GM12878 (cell line): ENCODE measurements at places on chromosomes 5 and 9. TPM values are rescaled to one million over a fixed set of nuclear protein-coding genes. Genes with fewer than 3 reads are reported as not detected.

The IFNA5 gene
- not detected in 2 replicates for total RNA-seq

- no peaks in the 10 kb centered on the region for H3K27me3 ChIP-seq
- no peak overlapping the region for H3K4me3 ChIP-seq
- H3K4me1 ChIP-seq: no peaks in the 10 kb centered on the region
- no peaks in the 10 kb centered on the region for H3K36me3 ChIP-seq
- DNase-seq: no peak
Observed at GRCh38 chr5:71899865-71900342, 180.8 kb downstream of the CARTPT start.

DNA sequence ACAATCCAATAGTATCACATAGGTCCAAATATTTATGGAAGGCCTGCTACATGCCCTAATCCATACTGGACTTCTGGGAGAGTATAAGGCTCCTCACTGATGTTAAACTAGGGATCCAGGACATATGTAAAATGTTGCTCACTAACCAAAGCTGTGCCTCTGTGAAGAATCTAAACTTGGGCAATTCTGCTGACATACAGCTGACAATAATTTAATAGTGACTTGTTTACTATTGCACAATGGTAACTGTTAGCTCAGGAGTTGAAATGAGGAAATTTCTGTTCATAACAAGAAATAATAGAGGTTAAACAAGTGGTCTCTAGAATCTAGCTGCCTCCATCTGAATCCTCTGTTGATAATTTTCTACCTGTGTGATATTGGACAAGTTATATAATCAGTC lies 14.9 kb upstream of the CTXN3 start:
- H3K4me1 ChIP-seq: no peaks in the 10 kb centered on the region
- no peak overlapping the region for H3K27ac ChIP-seq
- H3K36me3 ChIP-seq: no peaks in the 10 kb centered on the region
- DNase-seq: no peak
- no peak overlapping the region for H3K4me3 ChIP-seq

- peaks cover 16% of the 10 kb centered on the region for H3K4me1 ChIP-seq
- H3K4me3 ChIP-seq: no peak overlapping the region
- no peaks in the 10 kb centered on the region for H3K36me3 ChIP-seq
- H3K27me3 ChIP-seq: peaks cover 9% of the 10 kb centered on the region
- no peak overlapping the region for H3K27ac ChIP-seq
- DNase-seq: no peak
Observed at GRCh38 chr9:124500796-124501611, 6.2 kb downstream of the NR5A1 start.

GRCh38 chr5:168792678-168793077 lies 213.5 kb upstream of the PANK3 start:
- no peak for DNase-seq
- H3K4me1 ChIP-seq: no peaks in the 10 kb centered on the region
- H3K27me3 ChIP-seq: no peaks in the 10 kb centered on the region; the same call in 1 of the 2 replicates
- H3K27ac ChIP-seq: no peak overlapping the region

DNA sequence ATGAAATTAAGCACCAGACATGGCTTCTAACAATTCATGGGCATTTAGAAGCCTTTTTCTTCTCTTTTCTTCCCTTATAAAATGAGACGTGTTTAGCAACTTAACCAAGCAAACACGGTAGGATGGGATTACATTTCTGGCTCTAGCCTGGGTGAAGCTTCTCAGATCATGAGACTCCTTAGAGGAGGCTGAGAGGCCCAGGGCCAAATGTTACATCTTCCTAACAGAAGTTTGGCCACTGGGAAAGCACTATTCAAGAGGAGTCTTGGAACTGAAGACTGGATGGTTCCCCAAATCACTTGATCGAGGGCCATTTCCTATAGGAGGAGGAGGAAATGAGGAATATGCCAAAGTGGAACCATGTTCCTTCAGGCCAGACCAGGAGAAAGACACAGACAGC lies 1.9 kb downstream of the GABRP start:
- no peak overlapping the region for H3K4me3 ChIP-seq
- DNase-seq: no peak
- H3K27me3 ChIP-seq: peaks cover 2% of the 10 kb centered on the region
- no peaks in the 10 kb centered on the region for H3K4me1 ChIP-seq

The ARL15 gene
- 6.6 and 7.3 TPM in 2 replicates for total RNA-seq

- H3K27me3 ChIP-seq: no peaks in the 10 kb centered on the region
- H3K4me3 ChIP-seq: no peak overlapping the region
- DNase-seq: no peak
Observed at GRCh38 chr5:87853541-87853940, 415.1 kb downstream of the TMEM161B start.

DNA sequence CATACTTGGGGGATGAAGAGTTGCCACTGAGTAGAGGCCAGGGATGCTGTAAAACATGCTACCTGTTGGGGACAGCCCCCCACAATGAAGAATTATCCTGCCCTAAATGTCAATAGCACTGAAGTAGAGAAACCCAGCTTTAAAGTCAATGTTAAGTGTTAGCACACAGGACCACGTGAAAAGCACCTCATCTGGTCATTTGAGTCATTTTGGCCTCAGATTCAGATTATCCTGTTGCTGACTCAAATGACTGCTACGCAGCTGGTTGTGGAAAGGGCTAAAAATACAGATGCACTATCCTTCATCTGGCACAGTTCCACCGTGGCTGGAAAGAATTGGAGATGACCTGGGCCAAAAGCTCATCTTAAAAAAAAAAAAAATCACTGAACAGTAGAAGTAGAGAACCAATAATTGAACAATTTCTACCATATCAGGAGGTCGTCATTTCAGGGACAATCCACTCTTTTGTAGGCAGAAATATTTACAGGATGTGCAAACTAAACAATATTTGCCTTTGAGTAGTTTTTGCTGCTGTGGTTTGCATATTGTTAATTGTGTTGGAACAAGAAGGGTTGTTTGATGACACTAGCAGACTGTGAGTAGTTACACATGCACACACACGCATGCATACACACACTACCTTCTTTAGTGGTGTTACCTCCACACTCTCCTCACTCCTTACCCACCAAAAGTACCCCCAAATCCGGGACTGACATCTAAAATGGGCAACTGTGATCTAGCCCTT lies 195.3 kb upstream of the KLF9 start:
- H3K27ac ChIP-seq: no peak overlapping the region
- H3K27me3 ChIP-seq: no peaks in the 10 kb centered on the region
- H3K4me3 ChIP-seq: no peak overlapping the region
- no peaks in the 10 kb centered on the region for H3K4me1 ChIP-seq
- DNase-seq: no peak

The KCNV2 gene
- 0.11 TPM in 1 of 2 replicates, not detected in the other for total RNA-seq

- H3K4me3 ChIP-seq: no peak overlapping the region
- H3K27ac ChIP-seq: no peak overlapping the region
- peak; percentile 5 for DNase-seq
- no peaks in the 10 kb centered on the region for H3K36me3 ChIP-seq
Observed at GRCh38 chr9:14207352-14207995, 106.5 kb downstream of the NFIB start.

- H3K36me3 ChIP-seq: no peaks in the 10 kb centered on the region
- H3K27ac ChIP-seq: no peak overlapping the region
- no peak overlapping the region for H3K4me3 ChIP-seq
- no peaks in the 10 kb centered on the region for H3K4me1 ChIP-seq
- H3K27me3 ChIP-seq: no peaks in the 10 kb centered on the region
Observed at GRCh38 chr9:27534131-27534530, 4.5 kb upstream of the MOB3B start.

The GKAP1 gene
- 2.0 and 2.3 TPM in 2 replicates for total RNA-seq

The CCNO gene
- total RNA-seq: not detected in 2 replicates

The AIF1L gene
- total RNA-seq: 0.15 TPM in 1 of 2 replicates, not detected in the other

GRCh38 chr9:33458444-33458843 lies 11.1 kb upstream of the AQP3 start:
- H3K27ac ChIP-seq: no peak overlapping the region
- H3K4me1 ChIP-seq: peaks cover 34% of the 10 kb centered on the region
- peaks cover 12% of the 10 kb centered on the region for H3K36me3 ChIP-seq
- DNase-seq: peak; percentile 32
- no peaks in the 10 kb centered on the region for H3K27me3 ChIP-seq

DNA sequence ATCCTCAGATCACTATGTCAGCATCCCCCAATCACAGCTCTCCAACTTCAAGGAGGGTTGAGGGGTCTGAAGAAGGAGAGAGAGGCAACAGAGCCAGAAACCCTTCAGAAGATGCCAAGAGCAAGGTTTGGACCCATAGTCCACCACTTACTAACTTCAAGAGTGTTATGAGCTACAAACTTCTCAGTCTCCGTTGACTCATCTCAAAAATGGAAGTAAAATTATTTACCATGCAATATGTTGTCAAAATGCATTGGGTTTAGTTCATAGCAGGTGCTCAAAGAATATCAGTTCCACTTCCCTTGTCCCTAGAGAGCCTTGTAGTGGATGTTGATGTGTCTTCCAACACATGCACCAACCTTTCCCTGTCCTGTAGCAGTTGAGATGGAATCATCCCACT lies 116.0 kb downstream of the KCNIP1 start:
- no peaks in the 10 kb centered on the region for H3K36me3 ChIP-seq
- peaks cover 2% of the 10 kb centered on the region for H3K27me3 ChIP-seq
- no peak overlapping the region for H3K4me3 ChIP-seq
- H3K27ac ChIP-seq: no peak overlapping the region
- no peak for DNase-seq

- no peak for DNase-seq
- no peak overlapping the region for H3K27ac ChIP-seq
- no peak overlapping the region for H3K4me3 ChIP-seq
- no peaks in the 10 kb centered on the region for H3K27me3 ChIP-seq
Observed at GRCh38 chr5:132586063-132586462, 29.3 kb downstream of the RAD50 start.

DNA sequence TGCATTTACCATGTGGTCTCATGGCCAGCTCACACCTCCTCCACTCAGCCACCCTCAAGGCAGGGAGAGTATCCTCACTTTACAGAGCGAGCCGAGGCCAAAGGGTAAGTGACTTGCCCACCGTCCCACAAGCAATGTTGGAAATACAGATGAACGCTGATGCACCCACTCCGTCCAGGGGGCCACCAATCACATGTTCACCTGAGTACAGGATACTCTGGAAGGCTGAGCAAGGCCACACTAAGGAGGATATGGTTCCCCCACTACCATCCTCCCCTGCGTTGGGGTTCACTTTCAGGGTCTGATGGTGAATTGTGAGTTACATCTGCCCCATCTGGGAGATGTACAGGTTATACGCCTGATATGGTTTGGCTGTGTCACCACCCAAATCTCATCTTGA lies 128.8 kb downstream of the ATPSCKMT start:
- H3K27me3 ChIP-seq: no peaks in the 10 kb centered on the region
- H3K4me1 ChIP-seq: no peaks in the 10 kb centered on the region
- no peaks in the 10 kb centered on the region for H3K36me3 ChIP-seq
- H3K27ac ChIP-seq: no peak overlapping the region
- no peak for DNase-seq
- no peak overlapping the region for H3K4me3 ChIP-seq

DNA sequence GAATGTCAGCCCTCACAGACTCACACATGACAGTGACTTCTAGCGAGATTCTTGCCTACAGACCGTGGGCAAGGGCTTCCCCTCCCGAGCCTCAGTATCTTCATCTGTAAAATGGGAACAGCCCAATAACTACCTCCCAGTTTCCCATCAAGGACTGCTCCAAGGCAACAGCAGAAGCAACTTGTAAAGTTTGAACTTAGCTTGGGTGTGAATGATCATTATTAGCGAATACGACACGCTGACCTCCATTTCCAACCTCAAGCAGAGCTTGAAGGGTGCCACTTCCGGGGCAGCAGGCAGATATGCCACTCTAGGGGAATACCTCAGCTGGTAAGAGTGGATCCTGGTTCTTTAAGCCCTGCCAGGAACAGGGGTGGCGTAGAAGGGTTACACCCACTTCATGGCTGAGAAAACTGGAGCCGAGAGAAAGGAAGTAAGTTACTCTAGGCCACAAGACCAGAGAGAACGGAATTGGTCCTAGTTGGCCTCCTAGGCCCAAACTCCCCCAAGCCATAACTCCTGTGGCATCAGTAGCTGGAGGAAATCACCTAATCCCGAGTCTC lies 2.0 kb downstream of the RNF44 start:
- peak overlapping the region; percentile 95 for H3K27ac ChIP-seq
- no peaks in the 10 kb centered on the region for H3K27me3 ChIP-seq
- peak overlapping the region; percentile 99 for H3K4me3 ChIP-seq
- H3K4me1 ChIP-seq: peaks cover 41% of the 10 kb centered on the region
- peak; percentile 46 for DNase-seq

GRCh38 chr5:128002425-128002824 lies 81.1 kb upstream of the SLC12A2 start:
- no peaks in the 10 kb centered on the region for H3K36me3 ChIP-seq
- H3K4me3 ChIP-seq: no peak overlapping the region
- no peaks in the 10 kb centered on the region for H3K4me1 ChIP-seq

DNA sequence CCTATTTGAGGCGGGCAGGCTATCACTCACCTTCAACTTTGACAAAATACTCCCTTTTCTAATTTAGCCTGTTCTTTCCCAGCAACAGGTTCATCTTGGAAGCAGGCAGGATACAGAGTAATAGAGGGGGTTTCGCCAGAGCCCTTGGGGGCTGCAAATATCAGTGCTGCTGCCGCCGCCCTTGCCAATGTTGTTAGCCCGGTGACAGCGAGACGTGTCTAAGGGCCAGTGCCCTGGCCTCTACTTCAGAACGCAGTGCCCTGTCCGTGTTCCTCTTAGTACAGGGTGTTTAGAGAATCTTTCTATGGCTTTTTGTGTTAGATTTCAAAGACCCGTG lies 703 bp downstream of the FAM120AOS start:
- no peaks in the 10 kb centered on the region for H3K27me3 ChIP-seq
- H3K36me3 ChIP-seq: no peaks in the 10 kb centered on the region
- peak overlapping the region; percentile 86 for H3K4me3 ChIP-seq
- DNase-seq: no peak
- peaks cover 7% of the 10 kb centered on the region; the same call in 1 of the 2 replicates for H3K4me1 ChIP-seq

GRCh38 chr9:89179895-89180734 lies 1.5 kb upstream of the SHC3 start:
- no peaks in the 10 kb centered on the region for H3K36me3 ChIP-seq
- no peak for DNase-seq
- peaks cover 5% of the 10 kb centered on the region for H3K27me3 ChIP-seq
- H3K27ac ChIP-seq: no peak overlapping the region
- no peaks in the 10 kb centered on the region for H3K4me1 ChIP-seq

DNA sequence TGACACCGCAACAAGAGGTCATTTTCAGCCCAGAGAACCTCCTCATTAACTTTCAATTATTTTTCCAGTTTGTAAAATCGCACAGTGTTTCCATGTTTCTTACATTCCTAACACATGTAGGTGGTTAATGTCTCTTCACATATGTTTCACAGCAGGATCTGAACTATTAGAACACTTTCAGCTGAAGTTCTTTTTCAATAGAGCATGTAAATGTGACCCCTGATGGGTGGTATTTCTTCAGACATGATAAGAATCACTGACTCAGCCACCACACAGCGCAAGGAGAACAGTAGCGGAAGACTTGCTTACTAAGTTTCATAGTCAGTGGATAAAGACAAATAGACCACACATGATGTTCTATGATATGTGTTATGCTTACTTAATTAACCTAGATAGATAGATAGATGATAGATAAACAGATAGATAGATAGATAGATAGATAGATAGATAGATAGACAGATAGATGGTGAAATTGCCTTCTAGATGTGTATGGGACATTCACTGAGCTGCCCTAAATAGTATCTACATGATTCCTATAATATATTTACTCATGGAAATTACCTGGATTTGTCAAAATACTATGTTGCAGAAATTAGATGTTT lies 1992.1 kb upstream of the NUDT12 start:
- H3K36me3 ChIP-seq: no peaks in the 10 kb centered on the region
- H3K27me3 ChIP-seq: no peaks in the 10 kb centered on the region
- DNase-seq: no peak
- H3K27ac ChIP-seq: no peak overlapping the region
- no peaks in the 10 kb centered on the region for H3K4me1 ChIP-seq
